ENCODE measurements at places on chromosomes 4 and X. TPM values are rescaled to one million over a fixed set of nuclear protein-coding genes. Genes with fewer than 3 reads are reported as not detected.

Gene CYTL1
- 7.3 TPM for polyA plus RNA-seq

GRCh38 chrX:13485167-13485566, 84.2 kb upstream of the EGFL6 start:
- DNase-seq, result no peak

GRCh38 chrX:53286171-53286570, 4.8 kb upstream of the IQSEC2 start:
- DNase-seq, result no peak

GRCh38 chrX:12753366-12753765, 37.8 kb upstream of the PRPS2 start:
- no peak for DNase-seq

GRCh38 chr4:184265546-184266351, 48.1 kb upstream of the ENPP6 start:
- DNase-seq, result no peak

DNA sequence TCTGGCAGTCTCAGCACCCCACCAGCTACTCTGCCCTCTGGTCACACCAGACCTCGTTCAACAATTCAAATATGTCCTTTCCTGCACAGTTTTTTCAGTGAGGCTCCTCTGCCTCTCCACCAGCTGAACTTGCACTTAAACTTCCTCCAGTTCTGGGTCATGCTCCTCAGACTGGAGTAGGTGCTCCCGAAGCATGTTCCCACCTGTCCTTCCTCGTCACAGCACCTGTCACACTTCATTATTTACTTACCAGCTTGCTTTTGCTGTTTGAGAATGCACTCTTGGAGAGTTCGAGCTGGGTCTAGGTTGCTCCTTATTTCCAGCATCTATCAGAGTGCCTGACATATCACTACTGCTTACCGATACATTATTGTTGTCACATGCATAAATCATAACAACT, 144.8 kb upstream of the TTC29 start:
- no peak for DNase-seq

DNA sequence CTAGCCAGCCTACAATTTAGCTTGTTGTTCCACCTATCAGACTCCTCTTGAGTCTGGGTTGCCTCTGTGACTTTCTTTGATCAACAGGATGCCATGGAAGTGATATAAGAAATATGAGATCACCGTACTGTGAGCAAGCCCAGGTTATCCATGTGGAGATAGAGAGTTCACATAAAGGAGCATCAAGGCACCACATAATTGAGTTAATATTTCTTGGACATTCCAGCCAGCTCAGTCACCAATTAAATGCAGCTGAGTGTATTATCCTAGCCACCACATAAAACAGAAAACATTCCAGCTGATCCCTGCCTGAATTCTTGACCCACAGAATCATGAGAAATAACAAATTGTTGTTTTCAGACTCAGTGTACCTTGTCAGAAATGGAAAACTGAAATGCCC, 253.6 kb downstream of the PPP1R2C start:
- no peak for DNase-seq

DNA sequence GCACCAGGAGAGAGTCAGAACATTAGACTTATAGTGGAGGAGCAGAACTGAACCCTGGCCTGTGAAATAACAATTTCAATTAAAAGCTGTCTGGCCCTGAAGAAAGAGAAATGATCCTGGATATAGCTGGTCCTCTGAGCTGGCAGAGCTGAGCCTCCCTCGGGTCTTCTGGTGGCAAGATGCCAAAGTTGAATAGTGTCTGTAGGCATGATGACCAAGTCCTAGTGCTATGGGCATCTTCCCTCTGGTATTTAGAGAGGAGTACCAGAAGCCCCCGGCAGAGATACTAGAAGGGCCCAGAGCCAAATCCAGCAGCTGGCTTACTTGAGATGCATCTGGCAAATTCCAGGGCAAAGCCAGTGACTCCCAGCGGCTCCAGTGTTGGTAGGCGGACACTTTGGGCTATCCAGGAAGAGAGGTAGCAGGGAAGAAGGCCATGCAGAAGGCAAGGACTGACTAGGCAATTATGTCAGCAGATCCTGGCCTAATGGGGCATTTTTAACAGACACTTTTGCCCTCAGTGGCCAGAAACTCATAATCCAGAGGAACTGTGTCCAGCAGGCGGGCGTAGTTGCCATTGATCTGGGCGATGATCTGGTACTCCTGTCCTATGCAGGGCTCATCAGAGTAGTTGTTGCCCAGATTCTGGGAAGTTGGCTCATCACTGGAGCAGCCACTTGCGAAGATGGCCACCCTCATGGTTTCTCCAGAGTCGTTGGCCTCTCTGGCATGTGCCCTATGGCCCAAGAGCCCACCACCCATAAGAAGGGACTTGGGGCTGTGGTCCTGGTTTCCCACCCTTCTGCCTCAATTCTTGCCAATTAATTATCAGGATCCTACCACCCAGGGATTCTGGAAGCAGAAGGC, 17.9 kb downstream of the VSIG4 start:
- no peak for DNase-seq

Gene LRIT3
- 0.34 TPM for polyA plus RNA-seq

DNA sequence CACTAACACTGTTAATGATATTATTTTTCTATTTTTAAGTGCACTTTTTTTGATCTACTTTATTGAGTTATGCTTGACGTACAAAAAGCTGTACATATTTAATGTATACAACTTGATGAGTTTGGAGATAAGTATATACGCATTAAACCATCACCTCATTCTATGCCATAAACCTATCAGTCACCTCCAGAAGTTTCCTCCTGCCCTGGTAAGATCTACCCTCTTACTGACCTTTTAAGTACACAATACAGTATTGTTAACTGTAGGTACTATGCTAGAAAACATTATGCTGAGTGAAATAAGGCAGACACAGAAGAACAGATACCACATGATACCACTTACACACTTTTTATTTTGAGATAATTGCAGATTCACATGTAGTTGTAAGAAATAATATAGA, 36.9 kb downstream of the INTS6L start:
- DNase-seq, result no peak

Data from renal pelvis (tissue), 12 donors.